ENCODE measurements at places on chromosomes 6 and 20.

GRCh38 chr6:142932889-142933288 is 12.1 kb downstream of the HIVEP2 start:
- no peak for DNase-seq

- peak; percentile 98 for DNase-seq
Observed at GRCh38 chr20:57698116-57698866, 11.5 kb downstream of the PMEPA1 start.

GRCh38 chr6:7878401-7878964 is 32.1 kb downstream of the TXNDC5 start:
- DNase-seq: no peak

DNA sequence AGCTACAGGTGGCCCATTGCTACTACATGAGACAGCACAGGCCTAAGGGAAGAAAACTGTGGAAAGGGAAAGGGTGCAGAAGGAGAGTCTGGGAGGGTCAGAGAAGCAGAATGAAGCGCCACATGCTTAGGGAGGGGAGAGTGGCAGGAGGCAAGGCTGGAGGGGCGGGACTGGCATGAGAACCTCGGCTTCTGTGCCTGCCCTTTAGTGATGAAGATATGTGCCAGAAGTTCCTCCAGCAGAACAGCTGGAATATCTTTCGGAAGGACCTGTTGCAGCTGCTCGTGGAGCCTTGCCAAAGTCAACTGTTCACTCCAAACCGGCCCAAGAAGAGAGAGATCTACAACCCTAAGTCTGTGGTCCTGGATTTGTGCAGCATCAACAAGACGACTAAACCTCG is 61.8 kb downstream of the CNBD2 start:
- no peak for DNase-seq

- no peak for DNase-seq
Observed at GRCh38 chr6:24089736-24090135, 36.3 kb upstream of the NRSN1 start.

GRCh38 chr20:40291493-40292135 is 397.4 kb downstream of the MAFB start:
- no peak for DNase-seq

DNA sequence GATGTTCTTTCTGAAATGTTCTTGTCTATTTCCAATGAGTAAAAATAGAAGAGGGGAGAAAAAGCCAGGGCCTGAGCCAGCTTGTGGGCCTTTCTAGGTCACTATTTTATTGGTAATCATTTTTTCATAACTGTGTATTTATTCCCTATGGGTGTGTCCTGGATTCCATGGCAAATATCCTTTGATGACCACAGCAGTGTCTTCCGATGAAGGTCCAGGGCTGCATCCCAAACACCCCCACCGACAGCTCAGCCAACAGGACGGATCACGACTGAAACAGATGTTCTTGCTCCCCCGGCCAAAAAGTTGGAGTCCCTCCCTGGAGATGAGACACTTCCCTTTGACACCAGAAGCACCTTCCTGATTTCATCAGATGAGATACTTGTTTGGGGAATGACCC is 105.4 kb upstream of the PLEKHG1 start:
- no peak for DNase-seq

DNA sequence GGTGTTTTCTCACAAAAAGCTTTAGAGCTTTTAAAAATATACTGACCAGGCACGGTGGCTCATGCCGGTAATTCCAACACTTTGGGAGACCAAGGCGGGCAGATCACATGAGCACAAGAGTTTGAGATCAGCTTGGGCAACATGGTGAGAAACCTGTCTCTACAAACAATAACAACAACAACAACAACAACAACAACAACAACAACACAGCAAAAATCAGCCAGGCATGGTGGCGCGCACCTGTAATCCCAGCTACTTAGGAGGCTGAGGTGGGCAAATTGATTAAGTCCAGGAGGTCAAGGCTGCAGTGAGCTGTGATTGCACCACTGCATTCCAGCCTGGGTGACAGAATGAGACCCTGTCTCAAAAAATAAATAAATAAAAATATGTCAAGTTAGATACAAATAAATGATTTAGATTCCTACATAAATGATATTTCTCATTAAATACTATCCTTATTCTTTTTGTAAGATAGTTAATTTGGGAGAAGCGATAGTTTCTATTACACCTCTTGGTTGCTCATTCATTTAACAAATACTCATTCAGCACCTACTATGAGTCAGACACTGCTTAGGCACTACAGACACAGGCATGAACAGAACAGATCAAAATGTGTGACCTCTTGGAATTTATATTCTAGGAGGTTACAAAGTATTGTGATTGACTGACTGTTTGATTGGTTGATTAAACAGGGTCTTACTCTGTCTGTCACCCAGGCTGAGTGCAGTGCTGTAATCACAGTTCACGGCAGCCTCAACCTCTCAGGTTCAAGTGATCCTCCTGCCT is 83.5 kb upstream of the BEND3 start:
- no peak for DNase-seq

DNA sequence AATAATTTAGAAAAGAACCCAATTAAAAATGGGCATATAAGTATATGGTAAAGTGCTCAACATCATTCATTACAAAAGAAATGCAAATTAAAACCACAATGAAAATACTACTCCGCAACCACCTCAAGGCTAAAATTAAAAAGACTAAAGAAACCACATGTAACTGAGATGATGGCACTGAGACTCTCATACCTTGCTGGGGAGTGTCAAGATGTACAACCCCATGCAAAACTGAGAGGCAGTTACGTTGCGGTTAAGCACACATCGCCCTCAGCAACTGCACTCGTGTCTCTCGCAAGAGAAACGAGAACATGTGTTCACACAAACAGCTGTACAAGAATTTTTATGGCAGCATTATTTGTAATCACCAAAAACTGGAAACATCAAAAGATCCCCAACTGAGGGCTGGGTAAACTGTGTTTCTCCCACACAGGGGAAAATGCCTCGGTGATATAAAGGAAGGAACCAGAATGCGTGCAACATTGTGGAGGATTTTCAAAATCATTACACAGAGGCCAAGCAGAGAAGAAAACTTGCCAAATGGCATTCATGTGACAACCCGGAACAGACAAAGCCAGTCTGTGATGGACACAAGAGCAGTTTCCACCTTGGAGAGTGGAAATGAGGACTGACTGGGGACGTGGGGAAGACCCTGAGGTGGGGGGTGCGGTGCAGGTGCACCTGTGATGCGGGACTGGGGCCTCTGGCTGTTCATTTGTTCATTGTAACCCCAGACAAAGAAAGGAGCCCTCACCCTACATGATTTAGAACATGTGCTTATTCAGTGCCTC is 144.9 kb downstream of the WDR27 start:
- DNase-seq: no peak

DNA sequence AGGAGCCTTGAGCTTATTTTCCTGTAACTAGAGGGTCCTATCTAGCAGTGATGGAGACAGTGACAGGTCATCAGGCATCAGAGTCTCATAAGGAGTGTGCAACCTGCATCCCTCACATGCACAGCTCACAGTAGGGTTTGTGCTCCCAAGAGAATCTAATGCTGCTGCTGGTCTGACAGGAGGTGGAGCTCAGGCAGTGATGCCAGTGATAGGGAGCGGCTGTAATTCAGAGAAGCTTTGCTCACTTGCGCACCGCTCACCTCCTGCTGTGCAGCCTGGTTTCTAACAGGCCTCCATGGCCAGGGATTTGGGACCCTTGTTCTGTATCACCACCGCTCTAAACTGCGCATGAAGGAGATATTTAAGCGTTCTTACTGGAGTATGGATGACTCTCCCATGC is 5.3 kb downstream of the KIF25 start:
- DNase-seq: no peak

DNA sequence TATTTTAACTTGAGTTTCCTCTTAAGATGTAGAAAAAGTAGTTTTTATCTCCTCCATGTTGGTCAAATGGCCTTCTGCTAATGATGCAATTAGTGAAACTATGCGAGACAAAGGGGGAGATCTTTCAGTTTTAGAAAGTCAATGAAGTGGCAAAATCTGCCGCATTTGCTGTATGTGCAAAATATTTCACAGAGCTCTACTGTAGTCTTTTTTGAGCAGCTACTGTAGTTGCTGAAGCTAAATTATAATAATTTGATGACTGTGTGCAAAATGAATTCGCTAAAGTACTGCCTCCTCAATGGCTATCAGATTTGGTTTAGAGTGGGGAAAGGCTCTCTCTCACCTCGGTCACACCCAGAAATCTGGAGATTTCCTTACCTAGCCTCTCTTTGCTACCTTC is 267.6 kb upstream of the ZFP64 start:
- no peak for DNase-seq

- DNase-seq: peak; percentile 95
Observed at GRCh38 chr6:44489910-44490604, 102.6 kb downstream of the CDC5L start.

GRCh38 chr6:52596371-52597028 is 19.6 kb upstream of the TRAM2 start:
- DNase-seq: no peak

DNA sequence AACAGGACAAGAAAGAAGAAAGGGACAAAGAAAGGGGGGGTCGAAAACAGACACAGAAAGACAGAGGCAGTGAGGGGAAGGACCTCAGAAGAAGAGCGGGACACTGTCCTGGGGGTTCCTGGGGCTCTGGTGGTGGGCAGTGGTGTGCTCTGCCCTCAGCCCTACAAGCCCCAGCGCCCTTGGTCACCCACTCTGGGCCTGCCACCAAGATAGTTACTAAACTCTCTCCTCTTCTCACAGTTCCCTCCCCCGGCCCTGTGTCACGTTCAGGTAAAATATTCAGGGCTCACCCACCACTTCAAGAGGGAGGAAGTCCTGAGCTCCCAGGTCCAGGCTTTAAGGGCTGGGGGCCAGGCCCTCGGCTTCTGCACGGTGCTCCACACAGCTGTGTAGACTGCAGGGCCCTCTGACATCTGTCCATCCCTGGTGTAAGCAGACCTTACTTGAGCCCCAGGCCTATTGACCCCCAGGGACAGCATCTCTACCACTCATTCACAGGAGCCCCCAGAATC is 87.4 kb downstream of the MRPL14 start:
- no peak for DNase-seq

GRCh38 chr6:122887941-122888340 is 98.9 kb downstream of the SMPDL3A start:
- no peak for DNase-seq

GRCh38 chr20:49366687-49367086 is 88.8 kb upstream of the ZNFX1 start:
- DNase-seq: no peak

DNA sequence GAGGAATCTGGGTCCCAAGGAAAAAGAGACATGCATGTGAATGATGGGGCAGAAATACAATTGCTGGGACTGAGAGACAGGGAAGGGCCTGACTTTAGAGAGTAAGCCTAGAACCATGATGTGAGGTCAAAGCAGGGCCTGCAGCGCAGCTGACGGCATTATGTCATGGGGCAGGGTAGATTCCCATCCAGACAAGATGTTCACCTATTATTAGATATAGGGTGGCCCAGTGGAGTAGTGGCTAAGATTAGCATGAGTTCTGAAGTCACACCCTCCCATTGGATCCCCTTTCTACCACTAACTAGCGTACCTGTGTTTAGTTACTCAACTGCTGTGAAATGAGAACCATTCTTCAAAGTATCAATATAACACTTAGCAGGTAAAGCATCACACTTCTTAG is 39.6 kb downstream of the NDUFAF5 start:
- no peak for DNase-seq

- no peak for DNase-seq
Observed at GRCh38 chr6:52164319-52165094, 21.7 kb upstream of the IL17A start.

DNA sequence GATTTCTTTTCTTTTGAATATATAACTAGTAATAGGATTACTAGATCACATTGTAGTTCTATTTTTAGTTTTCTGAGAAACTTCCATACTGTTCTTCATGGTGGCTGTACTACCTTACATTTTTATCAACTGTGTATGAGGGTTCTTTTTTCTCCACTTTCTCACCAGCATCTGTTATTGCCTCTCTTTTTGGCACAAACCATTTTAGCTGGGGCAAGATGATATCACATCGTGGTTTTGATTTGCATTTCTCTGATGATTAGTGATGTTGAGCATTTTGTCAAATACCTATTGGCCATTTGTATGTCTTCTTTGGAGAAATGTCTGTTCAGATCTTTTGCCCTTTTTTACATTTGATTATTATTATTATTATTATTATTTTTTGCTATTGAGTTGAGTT is 86.1 kb upstream of the TCF21 start:
- no peak for DNase-seq

DNA sequence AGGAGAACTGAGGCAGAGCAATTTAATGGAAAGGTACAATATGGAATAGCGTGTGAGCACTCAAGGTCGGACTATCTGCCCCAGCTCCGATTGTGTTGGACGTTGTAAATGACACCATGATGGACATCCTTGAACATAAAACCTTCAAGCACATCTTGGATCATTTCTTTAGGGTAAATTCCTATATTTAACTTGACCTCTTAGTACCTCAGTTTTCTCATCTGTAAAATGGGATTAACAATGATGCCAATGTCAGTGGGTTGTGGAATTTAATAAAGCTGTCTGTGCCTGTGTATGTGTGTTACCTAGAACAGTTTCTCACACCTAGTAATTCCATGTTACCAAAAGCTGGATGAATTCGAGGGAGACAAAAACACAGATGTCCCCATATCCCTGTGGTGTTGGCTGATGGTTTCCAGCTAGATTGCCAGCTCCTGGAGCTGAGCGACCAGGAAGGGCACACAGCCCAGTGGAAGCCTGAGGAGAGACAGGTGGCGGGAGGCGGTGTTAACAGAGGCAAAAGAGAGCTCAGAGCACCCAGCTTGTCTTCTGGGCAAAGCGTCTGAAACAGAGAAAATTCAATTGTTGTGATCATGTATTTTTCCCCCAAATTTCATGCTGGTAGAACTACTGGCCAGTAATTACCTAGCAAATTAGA is 32.6 kb downstream of the MDFI start:
- no peak for DNase-seq

DNA sequence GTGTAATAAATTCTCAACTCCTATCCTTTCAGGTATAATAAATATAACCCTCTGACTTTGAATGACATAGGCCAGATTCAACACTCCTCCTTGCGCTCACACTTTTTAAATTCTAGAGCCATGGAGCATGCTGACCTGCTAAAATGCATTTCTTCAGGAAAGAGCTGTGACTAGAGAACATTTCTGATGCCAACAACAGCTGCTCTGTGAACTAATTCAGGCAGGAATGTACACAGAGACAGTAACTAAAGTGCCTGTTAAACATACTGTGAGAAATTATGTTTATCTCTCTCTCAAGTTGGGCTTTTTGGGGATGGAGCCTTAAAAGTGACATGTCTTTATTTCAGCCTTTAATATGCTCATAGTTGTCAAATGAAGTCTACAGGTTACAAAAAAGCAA is 8.3 kb downstream of the NHSL1 start:
- no peak for DNase-seq

DNA sequence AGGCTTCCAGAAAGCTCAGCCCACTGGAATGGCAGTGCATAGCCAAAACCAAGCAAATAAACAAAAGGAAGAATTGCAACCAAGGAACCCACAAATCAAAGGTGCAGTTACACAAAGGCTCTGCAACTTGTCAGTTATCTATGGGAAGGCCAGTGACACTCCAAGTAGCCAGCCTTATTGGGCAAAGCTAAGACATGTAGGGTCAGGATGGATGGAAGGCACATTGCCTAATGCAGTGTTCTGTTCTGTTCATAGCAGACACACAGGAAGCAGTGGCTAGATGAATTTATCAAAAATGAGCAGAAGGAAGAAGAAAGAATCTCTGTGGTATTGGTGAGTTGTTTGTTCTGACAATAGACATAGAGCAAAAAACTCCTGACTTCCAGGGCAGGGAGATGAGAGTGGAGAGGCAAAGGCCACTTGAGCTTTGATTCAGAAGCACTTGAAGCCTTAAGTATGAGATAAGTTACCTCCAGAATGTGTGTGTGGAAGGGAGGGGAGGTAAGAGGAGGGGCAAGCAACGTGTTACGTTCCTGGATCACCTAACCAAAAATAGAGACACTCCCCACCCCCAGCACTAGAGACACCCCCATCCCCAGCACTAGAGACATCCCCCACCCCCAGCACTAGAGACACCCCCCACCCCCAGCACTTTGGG is 57.9 kb upstream of the AKAP12 start:
- no peak for DNase-seq

All from kidney epithelial cell (primary cell).